ENCODE measurements at places on chromosomes 1 and 21.

DNA sequence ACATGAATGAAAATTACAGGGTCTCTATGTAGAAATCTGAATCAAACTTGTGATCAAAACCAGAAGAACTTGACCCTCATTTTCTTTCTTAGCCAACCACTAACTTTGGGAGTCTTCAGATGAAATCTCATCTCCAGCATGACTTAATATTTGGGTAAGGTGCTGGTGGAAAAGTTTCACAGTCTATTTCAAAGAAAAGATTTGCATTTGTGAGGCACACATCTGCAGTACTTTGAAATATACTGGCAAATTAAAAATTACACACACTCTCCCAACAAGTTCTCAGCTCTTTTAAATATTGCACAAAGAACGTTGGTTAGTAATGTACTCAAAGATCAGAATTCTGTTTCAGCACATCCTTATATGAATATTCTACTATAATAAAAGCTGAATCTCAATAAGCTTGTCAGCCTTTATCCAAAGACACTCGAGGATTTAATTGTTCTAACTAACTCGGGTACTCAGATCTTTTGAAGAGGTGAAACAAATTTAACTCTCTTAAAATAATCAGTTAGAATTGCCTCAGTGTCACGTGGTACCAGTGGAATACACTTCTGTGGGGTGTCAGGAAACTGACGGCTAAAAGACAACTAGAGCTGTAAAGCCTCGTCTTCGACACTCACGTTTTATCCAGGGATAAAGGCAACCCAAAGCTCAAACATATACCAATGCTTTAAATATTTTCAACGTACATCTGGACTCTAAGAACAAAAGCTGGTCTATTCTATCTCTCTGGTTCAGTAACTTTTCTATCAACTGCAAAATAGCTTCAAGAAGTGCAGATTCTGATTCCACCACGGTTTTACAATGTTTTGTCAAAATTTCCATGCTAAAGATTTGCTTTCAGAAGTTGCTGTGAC, 19.0 kb downstream of the SAMSN1 start:
- no peak for DNase-seq

GRCh38 chr1:167832693-167833092, 81.2 kb downstream of the ADCY10 start:
- DNase-seq = no peak

DNA sequence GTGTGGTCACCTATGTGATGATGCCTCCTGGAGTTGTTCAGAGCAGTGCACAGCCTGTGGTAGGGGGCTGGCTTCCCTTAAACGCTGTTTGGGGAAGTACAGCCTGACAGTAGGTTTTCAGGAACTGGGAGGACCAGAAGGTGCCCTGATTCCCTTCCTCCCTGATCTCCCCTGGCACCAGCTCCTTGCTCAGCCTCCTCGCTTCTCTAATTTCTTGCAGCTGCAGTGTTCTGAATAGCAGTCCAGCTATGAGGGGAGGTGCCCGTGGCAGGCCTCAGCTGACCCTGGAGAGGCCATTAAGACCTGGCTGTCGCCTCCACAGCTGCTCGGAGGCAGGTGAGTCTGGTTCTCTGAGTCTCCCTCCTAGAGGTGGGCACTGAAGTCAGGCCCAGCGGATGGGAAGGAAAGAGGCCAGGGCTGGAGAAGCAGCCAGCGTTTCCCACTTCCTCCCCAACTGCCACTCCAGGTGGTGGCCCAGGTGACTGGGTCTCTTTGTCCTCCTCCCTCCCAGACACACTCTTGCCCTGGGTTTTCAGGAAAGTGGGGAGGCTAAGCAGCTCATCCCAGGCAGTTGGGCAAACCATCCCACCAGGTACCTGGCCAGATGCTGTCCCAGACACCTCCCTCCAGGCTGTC, 52.0 kb upstream of the RPL11 start:
- no peak for DNase-seq

DNA sequence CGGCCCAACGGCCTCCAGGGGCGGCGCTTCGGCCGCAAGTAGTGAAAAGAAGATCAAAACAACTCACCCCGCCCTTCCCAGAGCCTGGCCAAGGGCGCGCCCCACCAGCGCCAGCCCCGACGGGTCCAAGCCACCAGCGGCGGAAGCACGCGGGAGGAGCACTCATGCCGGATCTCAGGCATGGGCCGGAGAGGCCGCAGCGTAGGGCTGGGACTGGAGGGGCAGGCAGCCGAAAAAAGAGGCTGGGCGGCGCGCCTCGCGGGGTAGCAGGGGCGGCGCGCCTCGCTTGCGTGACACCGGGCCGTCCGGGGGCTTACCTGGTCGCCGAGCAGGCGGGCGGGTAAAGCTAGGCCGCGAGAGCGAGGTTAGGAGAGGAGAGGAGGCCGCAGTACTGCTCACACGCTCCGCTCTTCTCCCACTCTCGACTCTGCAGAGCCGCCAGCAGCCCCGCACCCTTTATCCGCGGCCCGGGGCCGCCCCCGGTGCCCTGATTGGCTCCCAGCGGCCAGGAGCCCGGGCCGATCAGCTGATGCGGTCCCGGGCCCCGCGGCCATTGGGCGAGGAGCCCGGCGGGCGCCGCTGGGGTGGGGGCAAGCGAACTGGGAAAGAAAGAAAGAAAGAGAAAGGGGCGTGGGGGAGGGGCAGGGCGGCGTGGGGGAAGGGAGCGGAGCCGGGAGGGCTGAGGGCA, at the start of gene GLUL:
Gene GLUL, minus strand, starts transcription at position 429 of the 688 bp plus-strand sequence. CDS start 3,053 bp downstream, outside the sequence.
- DNase-seq = peak; percentile 65

- DNase-seq = no peak
These were observed 7.7 kb upstream of the PPM1J start for GRCh38 chr1:112722601-112723510.

DNA sequence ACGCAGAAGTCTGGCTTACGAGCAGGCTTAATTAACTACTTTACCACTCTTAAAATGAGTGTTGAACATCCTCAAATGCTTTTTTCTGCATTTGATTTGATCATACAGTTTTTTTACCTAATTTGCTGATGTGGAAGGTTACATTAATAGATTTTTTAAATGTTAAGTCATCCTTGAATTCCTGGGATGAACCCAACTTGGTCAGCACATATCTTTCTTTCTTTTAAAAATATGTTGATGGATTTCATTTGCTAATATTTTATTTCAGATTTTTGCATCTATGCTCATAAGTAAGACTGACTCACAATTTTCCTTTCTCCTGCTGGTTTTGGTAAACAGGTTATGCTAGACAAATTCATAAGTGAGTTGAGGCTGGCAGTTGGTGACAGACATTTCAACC, 82.9 kb downstream of the LHX4 start:
- no peak for DNase-seq

DNA sequence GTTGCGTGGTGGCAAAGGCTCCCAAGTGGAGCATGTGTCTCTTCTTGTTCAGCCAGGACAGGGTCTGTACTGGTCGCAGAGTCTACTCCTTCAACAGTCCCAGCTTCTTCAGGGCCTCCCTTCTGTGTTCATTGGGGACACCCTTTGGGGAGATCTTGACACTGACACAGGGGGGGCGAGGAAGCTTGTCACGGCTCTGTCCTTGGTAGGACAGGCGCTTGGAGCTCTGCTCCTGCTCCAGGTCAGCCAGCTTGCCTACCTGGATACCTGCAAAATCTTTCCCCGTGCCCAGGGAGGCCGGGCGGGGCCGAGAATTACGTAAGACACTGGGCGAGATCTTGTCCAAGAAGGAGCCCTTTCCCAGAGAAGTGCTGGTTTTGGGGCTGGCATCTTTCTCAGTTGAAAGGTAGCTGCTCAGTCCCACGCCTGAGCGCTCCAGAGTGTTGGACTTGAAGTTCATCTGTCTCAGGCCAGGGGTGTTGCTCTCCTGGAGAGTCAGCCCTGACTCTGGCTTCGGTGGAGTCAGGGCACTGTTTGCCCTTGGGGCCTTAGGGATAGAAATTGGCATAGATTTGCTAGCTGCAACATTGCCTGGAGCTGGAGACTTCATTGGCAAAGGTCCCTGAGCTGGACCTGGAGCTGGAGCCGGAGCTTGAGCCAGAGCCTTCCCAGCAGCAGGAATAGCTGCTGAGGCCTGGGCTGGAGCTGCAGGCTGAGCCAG, 10.5 kb downstream of the C1orf116 start:
- no peak for DNase-seq

DNA sequence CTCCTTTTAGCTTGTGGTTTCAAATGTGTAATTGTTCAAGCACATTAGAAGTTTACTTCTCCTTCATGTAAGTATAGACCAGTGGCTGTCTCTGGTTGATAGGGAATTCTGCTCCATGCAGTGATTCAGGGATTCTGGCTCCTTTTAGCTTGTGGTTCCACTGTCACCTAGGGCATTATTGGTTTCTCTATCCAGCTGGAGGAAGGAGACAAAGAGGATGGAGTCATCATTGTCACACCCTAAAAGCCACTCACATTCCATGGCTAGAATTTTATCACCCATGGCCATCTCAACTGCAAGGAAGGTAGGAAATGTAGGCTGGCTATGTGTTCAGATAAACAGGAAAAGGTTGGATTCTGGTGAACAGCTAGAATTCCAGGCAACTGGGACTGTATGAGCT, 131.2 kb downstream of the URB2 start:
- no peak for DNase-seq

GRCh38 chr1:10325521-10325920, 73.3 kb upstream of the PGD start:
- DNase-seq = no peak
